Pancreas (tissue), 10 donors: ENCODE measurements at places on chromosomes 16 and 17. TPM values are rescaled to one million over a fixed set of nuclear protein-coding genes. Genes with fewer than 3 reads are reported as not detected.

- DNase-seq: no peak
Observed at GRCh38 chr17:64617125-64617780, 44.9 kb downstream of the SMURF2 start.

DNA sequence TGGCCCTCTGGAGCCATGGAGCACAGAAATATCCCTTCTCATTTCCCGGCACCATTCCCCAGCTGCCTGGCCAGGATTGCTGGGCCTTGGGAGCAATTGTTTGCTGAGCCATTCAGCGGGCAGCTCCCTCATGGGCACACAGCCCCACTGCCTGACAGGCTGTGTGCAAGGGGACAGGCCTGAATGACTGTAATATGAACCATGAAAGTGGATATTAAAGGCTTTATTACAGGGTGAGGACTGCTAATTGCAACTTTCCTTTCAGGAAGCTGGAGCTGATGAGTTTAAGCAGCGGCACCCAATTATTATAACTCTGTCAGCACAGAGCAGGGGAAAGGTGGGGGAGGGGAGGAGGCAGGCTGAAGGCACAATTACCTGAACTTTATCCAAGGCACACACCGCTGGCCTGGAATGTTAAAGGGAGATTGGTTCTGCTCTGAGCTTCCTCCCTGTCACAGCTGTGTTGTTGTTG is 159.8 kb upstream of the SDK2 start:
- no peak for DNase-seq

DNA sequence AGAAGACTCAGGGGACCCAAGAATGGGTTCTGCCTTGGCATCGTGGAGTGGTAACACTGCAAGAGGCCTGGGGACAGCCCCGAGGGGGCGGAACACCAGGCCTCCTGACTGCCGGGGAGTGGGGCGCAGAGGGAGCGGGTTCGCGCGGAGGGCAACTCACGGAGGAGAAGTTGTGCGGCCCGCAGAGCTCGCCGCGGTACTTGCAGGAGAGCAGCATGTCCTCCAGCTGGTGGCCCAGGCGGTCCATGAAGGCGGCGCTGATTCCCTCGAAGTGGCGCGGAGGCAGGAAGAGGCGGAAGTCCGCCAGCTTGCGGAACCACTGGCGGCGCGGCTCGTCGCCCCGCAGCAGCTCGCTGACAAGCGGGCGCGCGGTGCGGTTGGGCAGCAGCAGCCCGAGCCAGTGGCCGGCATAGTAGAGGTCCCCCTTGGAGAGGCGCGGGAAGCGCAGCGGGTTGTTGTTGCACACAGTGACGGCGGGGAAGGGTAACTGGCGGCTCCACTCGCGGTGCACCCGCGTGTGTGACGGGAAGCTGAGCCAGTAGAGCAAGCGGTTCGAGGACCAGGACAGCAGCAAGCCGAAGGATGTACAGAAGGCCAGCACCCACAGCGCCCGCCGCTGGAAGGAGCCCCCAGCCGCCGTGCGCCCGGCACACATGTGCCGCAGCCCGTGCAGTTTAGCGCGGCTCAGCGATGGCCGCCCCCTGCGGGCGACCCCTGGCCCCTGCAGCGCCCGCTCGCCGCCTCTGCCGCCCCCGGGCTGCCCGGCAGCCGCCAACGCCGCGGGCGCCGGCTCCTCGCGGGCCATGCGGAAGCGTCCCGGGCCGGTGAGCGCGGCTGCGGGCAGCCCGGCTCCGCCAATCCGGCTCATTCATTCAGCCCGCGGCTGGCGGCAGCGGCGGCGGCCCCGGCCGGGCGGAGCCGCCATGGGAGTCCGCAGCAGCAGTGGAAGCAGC is 1.6 kb downstream of the ASIC2 start:
- DNase-seq: no peak

GRCh38 chr17:13230350-13231264 is 212.8 kb upstream of the ELAC2 start:
- DNase-seq: no peak

DNA sequence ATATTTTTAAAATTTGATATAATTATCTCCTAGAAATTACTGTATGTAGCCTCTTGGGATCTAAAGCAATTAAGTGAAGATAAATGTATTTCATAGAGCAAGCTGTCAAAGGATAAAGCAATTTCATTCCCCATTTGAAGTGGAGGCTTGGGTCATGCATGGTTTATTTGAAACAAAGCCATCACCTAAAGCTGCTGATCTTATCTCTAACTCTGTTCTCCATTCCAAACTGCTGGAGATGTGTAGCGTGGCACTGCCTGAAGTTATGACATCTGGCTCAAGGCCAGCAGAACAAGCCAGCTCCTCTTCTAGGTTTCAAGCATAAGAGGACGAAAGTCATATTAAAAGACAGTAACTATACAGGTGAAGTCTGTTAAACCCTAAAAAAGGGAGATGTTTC is 83.9 kb downstream of the HIC1 start:
- no peak for DNase-seq

- DNase-seq: no peak
Observed at GRCh38 chr16:6016530-6017184, 919.1 kb upstream of the EEF2KMT start.

DNA sequence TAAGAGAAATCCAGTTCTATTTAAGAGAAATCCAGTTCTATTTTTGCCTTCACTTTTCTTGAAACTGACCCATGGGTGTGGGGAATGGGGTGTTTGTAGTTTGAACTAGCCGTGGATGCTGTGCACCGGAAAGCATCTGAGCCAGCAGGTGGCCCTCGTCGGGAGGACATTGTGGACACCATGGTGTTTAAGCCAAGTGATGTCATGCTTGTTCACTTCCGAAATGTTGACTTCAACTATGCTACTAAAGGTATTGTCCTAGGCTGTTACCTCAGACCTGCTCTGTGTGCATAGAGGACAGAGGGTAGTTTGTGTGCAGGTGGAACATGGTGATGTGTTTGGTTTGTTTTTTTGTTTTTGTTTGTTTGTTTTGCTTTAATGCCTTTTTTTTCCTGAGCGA is 3.3 kb downstream of the ATXN2L start:
- no peak for DNase-seq

DNA sequence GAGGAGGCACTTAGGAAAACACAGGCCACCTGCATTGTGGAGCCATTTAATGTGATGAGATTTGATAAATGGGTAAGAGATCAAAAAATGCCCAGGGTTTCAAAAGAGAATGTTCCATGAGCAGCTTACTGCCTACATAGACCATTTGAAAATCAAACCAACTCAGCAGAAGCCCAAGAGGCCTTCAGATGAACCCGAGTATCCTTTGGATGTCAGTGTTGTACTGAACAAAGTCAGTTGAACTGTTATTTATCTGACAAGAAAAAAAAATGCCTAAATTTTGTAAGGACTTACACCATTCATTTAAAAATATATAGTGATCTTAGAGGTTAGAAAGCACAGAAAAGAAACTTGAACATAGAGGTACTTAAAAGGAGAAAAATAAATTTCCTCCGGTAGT is 381.7 kb downstream of the ZFHX3 start:
- DNase-seq: no peak

- no peak for DNase-seq
Observed at GRCh38 chr17:44518032-44518431, 14.8 kb upstream of the GPATCH8 start.

DNA sequence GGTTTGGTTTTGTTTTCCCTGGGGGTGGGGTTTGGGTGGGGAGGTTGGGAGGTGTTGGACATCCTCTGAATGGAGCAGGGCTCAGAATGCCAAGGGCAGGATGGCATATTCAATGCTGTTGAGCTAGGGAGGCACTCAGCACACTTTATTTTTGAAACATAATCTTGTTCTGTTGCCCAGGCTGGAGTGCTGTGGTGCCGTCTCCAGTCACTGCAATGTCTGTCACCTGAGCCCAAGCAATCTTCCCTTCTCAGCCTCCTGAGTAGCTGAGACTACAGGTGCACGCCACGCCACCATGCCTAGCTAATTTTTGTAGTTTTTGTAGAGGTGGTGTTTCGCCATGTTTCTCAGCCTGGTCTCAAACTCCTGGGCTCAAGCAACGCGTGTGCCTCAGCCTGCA is 186.1 kb downstream of the RPTOR start:
- DNase-seq: no peak

GRCh38 chr16:65289022-65289421 is 167.2 kb upstream of the CDH11 start:
- no peak for DNase-seq

GRCh38 chr16:59173408-59173831 is 439.3 kb upstream of the GOT2 start:
- DNase-seq: no peak

- DNase-seq: no peak
Observed at GRCh38 chr16:4578961-4579530, 22.9 kb downstream of the C16orf96 start.

DNA sequence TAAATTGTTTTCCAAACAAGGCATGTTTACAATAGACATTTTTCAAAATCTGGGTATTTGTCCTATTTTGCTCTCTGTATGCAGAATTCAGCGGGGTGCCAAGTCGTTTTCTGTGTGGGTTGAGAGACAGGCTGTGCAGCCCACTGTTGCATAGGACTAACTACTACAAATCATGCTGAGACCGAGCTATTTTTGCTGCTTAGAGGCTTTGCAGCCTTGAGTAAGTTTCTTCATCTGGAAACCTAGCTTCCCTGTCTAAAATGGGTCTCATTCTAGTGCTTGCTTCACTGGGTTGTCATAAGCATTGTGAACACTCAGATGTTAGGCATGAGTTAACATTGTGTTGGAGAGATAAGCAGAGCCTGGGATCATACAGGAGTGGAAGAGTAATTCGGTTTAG is 1.3 kb downstream of the PRPSAP2 start:
- no peak for DNase-seq

DNA sequence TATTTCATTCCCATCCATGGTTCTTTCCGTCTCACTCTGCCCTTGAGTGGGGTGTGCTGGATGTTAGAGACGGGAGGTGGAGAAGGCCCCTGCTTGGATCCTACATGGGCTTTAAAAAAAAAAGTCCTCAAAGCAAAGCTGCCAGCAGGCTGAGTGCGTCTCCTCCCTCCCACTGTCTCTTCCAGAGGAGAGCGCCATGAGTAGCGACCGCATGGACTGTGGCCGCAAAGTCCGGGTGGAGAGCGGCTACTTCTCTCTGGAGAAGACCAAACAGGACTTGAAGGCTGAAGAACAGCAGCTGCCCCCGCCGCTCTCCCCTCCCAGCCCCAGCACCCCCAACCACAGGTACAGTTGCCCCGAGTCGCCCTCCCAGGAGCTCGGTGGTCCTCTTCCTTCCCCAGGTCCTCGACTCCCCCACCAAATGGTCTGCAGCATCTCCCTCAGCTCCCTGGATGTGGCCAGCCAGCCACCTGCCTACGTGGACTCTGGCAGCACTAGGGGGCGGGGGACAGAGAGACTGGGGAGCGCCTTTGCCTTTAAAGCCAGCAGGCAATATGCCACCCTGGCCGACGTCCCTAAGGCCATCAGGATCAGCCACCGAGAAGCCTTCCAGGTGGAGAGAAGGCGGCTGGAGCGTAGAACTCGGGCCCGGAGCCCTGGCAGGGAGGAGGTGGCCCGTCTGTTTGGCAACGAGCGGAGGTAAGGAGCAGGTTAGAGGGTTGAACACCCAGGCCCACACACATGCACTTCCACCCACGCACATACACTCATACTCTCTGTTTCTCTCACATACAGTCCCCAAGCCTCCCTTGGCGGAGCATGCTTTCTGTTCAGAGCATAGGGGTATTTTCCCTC is 68.2 kb downstream of the PLD6 start:
- DNase-seq: no peak

- DNase-seq: no peak
Observed at GRCh38 chr17:43014649-43015542, 7.3 kb downstream of the VAT1 start.

GRCh38 chr17:10217916-10218315 is 19.5 kb upstream of the GAS7 start:
- DNase-seq: no peak

DNA sequence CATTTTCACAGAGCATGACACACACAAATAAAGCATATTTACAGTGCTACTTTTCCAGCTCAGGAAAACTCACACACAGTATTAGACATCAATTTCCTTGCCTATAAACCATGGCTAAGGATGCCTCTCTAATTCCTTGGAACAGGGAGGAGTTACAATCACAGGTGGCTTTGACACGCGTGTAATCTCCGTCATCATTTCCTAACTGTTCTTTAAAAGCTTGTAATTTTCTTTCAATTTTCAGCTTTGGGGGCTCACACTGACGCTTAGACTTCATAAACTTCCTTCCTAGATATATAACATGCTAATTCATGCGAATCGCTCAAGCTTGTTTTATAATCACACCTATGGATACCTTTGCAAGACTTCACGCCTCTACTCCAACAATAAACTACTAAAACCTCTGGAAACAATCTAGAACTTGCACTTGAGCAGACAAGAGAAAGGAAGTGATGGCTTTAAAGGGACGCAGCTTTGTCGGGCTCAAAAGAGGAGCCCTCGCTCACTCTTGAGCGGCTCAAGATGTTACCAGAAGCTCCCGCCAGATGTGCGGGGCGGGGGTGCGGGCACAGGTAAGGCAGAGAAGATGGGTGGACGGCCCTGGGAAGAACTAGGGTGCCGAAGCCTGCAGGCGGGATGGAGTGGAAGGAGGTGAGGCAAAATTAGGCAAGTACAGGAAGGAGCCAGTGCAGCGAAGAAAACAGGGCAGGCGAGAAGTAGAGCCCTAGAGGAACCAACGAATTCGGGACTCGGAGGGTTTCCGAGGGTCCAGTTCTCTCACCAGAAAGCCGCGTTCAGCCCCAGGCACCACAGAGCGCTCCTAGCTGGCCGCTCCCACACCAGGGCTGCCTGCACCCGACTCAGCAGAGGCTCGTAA is 631 bp downstream of the RETREG3 start:
- no peak for DNase-seq

The TNFRSF17 gene
- polyA plus RNA-seq: not detected

The IL17C gene
- 0.14 TPM for polyA plus RNA-seq

The ARRB2 gene
- polyA plus RNA-seq: 21.3 TPM

The SLFN12 gene
- polyA plus RNA-seq: 2.1 TPM

The DNAI2 gene
- polyA plus RNA-seq: 0.11 TPM
